ENCODE measurements at places on chromosomes 4 and X. TPM values are rescaled to one million over a fixed set of nuclear protein-coding genes. Genes with fewer than 3 reads are reported as not detected.

The CT55 gene
- total RNA-seq, result 0.44 TPM

DNA sequence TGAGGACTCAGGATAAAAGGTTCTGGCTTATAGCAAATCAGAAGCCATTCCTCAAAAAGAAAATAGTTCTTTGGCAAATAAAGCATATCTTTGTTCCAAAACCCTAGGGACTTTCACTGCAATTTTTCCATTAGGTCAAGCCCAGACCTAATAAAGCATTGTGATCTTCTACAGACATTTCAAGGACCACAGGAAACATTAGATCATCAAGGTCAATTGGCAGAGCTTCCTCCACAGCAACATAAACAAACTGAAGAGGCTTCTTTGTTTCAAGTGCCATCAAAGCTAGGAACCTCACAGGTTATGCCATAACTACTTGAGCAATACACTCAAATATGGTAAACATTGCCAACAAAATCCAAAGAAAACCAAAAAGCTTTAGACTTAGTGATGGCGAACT is 144.9 kb downstream of the ANXA5 start:
- ATAC-seq, result no peak

GRCh38 chr4:185738038-185738552 is 73.9 kb downstream of the SORBS2 start:
- peak; percentile 13 for ATAC-seq

DNA sequence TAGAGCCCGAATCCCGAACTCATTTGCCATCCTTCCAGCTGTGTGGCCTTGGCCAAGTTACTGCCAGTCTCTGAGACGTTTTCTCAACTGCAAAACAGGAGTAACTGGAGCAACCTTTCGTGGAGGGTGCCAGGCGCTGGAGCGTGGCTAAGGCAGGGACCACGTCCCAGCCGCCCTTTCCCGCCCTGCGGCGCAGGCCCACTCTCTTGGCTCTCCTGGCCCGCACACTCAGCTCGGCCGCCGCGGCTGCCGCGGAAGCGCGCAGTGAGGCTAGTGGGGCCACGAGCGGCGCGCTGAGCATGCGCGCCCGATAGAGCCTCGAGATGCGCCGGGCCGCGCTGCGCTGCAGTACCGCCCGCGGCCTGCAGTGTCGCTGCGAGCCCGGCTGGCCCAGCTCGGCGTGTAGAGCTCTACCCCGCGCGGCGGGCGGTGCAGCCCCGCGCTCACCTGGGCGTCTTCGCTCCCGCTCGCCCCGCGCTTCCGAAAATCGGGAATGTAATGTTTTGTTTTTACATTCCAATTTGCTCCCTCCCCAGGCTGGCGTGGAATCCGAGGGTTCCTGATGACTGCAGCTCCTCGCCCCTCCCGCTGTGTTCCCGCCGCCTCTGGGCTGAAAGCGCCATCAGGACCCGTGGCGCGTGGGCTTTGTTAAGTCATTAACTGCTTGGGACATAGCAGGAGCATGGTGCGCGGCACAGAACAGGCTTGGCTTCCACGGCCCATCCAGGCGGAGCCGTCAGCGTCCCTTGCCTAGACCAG is 4.0 kb upstream of the ZNF518B start:
- peak; percentile 78 for ATAC-seq

- ATAC-seq, result no peak
Observed at GRCh38 chrX:134542485-134542884, 82.5 kb downstream of the HPRT1 start.

DNA sequence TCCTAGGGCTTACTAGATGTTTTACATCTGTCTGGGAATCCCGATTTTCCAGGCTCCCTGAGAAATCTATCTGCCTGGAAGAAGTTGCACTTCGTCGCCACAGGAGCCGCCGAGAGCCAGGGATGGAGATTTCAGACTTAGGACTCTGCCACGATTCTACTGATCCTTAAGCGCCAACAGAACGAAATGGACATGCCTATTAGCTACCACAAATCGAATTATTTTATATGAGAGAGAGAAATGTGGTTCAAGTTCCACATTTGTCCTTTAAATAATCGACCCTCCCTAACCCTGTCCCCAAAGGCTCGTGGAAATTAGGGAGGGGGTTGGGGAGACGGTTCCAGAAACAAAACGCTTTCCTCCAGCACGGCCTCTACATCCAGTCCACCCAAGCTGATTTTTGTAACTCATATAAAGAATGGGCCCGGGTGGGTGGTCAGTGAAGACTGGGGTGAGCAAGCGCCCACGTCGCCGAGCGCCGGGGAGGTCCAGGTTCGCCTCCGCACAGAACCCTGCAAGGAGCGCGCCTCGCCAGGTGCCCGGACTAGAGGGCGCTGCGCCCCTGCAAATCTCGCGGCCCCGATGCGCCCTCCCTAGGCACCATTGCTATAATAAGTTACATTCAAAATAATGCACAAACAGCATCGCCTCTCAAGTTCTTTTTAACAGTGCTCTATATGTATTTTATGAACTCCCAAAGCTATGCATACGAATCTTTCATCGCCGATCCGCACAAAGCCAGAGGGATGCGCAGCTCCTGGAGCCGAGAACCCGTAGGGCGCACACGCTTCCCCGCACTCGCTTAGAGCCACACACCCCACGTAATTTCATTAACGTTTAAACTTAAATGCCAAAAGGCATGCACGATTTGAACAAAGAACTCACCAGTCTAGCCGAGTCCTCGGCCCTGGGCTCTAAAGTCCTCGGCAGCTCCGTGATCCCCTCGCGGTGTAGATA is 2.1 kb upstream of the FAT1 start:
- ATAC-seq, result peak; percentile 66

The ARMCX4 gene
- 24.4 TPM for total RNA-seq

DNA sequence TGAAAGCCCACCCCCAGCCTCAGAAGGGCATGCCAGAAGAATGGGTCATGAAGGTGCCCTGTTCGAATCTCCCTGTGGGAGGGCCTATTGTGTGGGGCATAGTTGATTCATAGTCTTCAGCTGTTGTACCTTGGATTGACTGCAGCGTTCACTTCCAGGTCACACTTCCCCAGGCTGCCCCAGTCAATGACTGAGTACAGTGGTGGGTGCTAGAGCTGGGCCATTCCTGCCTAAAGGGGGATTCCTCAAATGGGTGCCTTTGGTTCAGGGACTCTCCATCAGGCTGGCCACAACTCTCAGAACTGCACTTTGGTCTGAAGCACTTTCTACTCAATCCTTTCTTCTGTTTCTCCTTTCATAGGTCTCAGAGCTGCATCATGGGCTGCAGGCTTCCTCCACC is 35.0 kb upstream of the RASGEF1B start:
- ATAC-seq, result no peak

- ATAC-seq, result no peak
Observed at GRCh38 chr4:104519588-104519987, 24.9 kb upstream of the CXXC4 start.

- ATAC-seq, result no peak
Observed at GRCh38 chr4:35867057-35867456, 377.3 kb downstream of the ARAP2 start.

GRCh38 chr4:140047017-140047640 is 106.9 kb downstream of the MAML3 start:
- no peak for ATAC-seq

DNA sequence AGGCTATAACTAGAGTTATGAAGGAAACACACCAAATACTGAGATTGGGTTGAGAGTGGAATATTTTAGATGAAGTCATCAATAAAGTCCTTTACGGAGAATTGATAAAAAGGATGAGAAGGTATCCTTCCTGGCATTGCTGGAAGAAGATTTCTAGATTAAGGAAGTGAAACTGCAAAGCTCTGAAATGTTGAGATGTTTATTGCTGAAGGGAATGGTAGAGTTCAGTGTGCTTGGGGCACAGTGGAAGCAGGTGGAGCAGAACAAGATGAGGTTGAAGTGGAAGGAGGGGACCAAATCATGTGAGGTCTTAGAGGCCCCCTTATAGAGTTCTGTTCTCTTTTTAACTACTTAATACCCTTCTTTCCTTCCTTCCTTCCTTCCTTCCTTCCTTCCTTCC is 848.5 kb downstream of the RAB28 start:
- no peak for ATAC-seq

GRCh38 chr4:170979736-170980135 is 833.5 kb upstream of the GALNTL6 start:
- no peak for ATAC-seq

The MAGEA8 gene
- total RNA-seq, result not detected

GRCh38 chrX:22032084-22032483 is at the start of gene PHEX:
Gene PHEX (plus strand): TSS chrX:22032325. CDS start chrX:22033006, 681 bp downstream.
- ATAC-seq, result no peak

DNA sequence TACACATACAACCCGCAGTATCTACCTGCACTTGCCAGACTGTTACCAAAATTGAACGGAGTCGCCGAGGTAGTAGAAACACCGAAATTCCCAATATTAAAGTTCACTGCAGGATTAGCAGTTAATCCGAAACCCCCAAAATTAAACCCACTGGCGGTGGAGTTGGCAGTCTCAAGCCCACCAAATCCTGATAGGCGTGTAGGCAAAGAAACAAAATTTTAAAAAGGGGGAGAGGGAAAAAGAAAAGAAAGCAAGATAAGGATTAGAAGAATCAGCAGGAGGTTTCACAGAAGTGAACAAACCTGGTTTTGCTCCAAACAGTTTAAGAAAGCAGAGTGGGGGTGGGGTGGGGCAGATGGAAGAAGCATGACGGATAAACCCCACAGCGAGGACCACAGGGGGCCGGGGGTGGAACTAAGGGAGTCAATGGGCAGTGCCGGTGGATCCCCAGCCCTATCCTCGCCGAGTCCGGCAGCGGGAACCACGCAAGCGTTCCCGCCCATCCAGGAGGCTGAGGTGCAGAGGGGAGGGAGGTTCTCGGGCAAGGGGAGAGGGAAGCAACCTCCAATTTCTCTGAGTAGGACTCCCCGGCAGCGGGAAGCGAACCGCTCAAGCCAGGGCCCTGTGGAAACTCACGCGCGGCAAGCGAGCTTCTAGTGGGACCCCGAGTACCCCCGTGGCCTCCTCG is 599 bp downstream of the NUP54 start:
- ATAC-seq, result peak; percentile 29

DNA sequence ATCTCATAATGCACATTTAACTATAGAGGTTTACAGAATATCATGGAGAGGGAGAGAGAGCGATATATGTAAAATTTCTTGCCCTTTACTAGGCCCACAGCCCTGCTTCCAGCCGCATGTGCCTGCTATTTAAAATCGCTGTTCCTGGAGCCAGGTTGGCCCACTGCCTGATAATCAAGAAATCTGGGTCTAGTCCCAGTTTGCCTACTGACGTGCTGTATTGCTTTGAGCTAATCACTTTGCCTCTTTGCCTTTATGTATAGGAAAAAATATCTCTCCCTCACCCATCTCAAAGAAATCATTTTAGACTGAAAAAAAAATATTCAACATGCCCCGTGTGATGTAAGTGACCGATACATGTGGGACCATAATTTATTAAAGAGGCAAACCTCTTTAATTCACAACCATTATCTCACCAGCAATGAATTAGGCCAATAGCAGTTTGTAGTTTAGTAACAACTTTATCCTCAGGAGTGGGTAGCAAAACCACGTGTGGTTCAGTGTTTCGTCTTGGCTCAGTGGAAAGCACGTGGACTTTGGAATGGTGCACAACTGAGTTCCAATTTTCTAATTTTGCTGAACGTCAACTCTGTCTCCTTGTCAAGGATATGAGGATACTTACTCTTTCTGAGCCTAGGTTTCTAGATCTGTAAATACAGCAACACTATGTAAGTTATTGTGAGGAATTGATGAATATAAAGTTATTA is 62.6 kb downstream of the GRXCR1 start:
- peak; percentile 36 for ATAC-seq

The SRPX2 gene
- total RNA-seq, result 0.13 TPM

The REELD1 gene
- total RNA-seq, result not detected

The ELK1 gene
- 23.6 TPM for total RNA-seq
